ENCODE measurements at places on chromosomes 11 and 22. TPM values are rescaled to one million over a fixed set of nuclear protein-coding genes. Genes with fewer than 3 reads are reported as not detected.
A peak's percentile ranks its signal among the peaks of the same experiment; 100 is the strongest.

- no peaks in the 10 kb centered on the region for H3K4me1 ChIP-seq
- no peak for DNase-seq
- no peaks in the 10 kb centered on the region for H3K36me3 ChIP-seq
Observed at GRCh38 chr11:100445231-100445735, 241.8 kb upstream of the ARHGAP42 start.

KBTBD4 gene
- total RNA-seq = 14.7 TPM

DNA sequence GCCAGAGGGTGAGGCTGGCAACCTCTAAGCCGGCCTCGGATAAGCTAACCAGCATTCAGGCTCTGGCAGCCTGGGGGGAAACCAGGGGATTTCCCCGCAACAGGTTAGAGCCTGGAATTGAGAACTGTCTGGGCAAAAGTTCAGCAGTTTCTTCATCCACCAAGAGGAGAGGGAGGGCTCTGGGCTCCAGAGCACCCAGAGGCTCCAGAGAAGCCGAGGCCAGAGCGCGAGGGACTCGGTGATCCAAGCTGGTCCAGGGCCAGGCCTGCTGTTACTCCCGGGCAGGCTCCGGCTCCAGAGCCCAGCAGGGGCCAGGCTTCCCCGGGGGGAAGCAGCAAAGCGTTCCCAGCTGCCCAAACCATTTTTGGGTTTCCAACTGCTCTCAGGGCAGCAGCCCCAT lies 13.3 kb upstream of the SH3BP1 start:
- H3K4me1 ChIP-seq = peaks cover 39% of the 10 kb centered on the region
- no peak overlapping the region for H3K4me3 ChIP-seq
- peaks cover 19% of the 10 kb centered on the region for H3K36me3 ChIP-seq
- H3K27me3 ChIP-seq = no peaks in the 10 kb centered on the region
- DNase-seq = no peak

- H3K36me3 ChIP-seq = no peaks in the 10 kb centered on the region
- H3K27me3 ChIP-seq = no peaks in the 10 kb centered on the region
- H3K4me1 ChIP-seq = peaks cover 77% of the 10 kb centered on the region
- no peak for DNase-seq
- H3K27ac ChIP-seq = peak overlapping the region; percentile 39
Observed at GRCh38 chr22:36010882-36011281, 17.7 kb downstream of the RBFOX2 start.

CCDC89 gene
- total RNA-seq = not detected

DNA sequence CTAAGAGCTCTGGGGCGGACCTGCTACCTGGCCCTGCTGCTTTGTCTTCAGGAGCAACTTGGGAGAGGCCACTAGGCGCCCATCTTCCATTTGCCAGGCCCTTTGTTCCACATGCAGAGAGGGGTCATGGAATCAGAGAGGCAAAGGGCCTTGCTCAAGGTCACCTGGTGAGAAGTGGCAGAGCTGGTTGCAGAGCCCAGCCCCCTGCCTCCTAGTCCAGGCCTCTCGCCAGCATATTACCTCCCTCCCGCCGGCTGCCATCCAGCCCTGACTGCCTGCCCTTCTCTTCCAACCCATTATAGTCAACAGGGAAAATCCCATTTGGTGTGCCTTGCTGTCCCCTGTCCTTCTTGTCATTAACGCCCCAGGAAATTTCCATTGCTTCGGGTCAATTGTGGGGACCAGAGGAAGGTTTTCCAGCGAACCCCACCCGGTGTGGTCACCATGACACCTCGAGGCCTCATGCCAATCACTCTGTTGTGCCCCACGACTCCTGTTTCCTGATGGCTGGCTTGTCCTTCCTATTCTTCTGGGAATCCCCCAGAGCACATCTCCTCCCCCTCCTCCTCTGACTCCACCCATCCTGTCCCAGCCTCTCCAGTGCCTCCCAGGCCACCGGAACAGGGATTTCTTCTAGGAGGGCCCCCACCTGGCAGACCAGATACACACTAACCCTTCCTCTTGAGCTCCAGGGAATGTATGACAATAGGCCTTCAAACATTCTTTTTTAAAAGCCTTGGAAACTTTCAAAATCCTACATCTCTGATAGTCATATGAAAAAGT lies 77.0 kb downstream of the NECTIN1 start:
- H3K4me1 ChIP-seq = no peaks in the 10 kb centered on the region
- no peak for DNase-seq
- no peak overlapping the region for H3K4me3 ChIP-seq
